MV-4-11 (cell line): ENCODE measurements at places on chromosomes 4 and X.

DNA sequence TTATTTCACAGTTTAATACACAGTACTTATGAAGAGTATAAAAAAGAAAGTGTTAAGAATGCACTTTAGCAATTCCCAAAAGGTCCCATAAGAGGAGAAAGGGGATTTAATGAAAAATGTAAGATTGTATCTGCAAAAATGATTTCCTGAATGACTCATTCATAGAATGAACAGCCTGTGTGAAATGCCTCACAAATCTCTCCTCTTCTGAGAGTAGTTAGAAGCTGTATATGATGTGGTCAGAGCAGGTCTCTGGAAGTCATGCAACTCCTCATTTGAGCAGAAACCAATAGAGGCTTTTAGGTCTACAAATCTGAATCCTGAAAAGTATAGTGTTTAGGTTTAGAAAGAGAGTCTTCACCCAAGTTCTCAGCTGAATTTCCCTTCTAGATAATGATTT lies 381.3 kb upstream of the INTU start:
- peak; percentile 63 for DNase-seq

GRCh38 chrX:145002771-145003170 lies 244.5 kb upstream of the SPANXN1 start:
- no peak for DNase-seq

DNA sequence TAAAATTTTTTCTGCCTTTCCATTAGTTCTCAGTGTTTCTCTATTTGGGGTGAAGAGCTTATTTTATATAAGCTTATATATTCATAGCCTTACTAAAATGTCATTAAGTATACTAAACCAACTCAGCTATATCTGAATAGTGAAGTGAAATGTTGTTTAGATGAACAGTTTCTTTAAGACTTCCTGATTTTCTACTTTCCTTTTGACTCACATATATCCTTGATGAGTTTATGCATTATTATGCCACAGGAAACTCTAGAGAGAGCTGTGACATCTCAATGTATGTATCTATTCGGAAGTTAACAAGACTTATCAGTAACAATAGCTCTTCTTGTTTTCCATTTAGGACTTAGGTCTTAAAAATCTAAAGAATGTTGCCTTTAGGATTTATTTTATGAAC lies 1491.8 kb upstream of the IGFBP7 start:
- DNase-seq = peak; percentile 88

GRCh38 chrX:149987613-149988012 lies 49.3 kb upstream of the EOLA2 start:
- no peak for DNase-seq

- no peak for DNase-seq
These were observed 1081.5 kb upstream of the TENM3 start for GRCh38 chr4:181161669-181162068.

DNA sequence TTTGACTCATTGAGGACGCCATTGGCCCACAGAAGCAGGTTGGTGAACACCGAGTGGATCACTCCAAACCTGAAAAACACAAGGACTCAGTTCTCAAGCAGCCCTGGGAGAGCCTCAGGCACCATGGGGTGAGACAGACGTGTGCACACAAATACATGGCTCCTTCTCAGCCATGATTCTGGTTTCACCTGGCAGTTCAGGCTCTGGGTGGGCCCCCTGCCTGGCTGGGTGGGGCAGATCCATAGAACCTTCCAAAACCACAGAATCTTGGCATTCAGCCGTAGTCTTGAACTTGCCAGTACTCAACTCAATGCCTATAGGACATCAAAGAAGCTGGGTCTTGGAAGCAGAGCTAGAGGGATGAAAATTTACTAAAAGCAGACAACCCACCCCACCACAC lies 24.2 kb downstream of the OTOP1 start:
- DNase-seq = no peak

GRCh38 chr4:177441061-177441802 lies 1.0 kb downstream of the AGA start:
- peak; percentile 86 for DNase-seq

- DNase-seq = no peak
These were observed 37.7 kb downstream of the NOP14 start for GRCh38 chr4:2925496-2925895.

GRCh38 chr4:8044699-8045098 lies 105.0 kb upstream of the AFAP1 start:
- DNase-seq = no peak

DNA sequence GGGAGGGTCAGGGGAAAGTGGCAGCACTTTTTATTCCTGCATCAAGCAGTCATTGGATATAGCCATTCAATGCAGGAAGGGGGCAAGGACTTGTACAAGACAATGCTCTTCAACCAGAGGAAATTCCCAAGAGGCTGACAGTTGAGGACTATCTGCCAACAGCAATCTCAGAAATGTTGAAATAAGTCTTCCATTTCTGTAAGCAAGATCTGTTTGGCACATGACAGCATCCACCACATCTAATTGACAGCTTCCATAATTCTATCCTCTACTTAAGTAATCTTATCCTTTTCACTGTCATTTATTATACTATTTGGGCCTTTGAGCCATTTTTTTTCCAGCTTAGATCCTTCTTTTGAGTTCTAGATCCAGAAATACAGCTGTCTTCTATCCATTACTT lies 110.7 kb downstream of the CFAP299 start:
- no peak for DNase-seq

DNA sequence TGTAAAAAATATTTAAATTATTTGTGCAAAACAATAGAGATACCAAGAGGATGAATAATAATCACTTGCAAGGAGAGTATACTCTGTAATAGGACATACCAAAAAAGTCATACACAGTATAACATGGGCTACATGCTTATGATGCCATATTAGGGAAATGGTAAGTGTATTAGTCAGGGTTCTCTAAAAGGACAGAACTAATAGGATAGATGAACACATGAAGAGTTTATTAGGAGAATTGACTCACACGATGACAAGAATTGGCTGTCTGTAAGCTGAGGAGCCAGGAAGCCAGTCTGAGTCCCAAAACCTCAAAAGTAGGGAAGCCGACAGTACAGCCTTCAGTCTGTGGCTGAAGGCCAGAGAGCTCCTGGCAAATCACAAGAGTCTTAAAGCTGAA lies 151.2 kb downstream of the DTHD1 start:
- no peak for DNase-seq
